Stimulated activated CD8-positive, alpha-beta memory T cell treated with anti-CD3 and anti-CD28 coated beads, Interleukin-7, amount 100 ng/mL, for 24 hours (primary cell): ENCODE measurements at places on chromosomes 12 and 14.

DNA sequence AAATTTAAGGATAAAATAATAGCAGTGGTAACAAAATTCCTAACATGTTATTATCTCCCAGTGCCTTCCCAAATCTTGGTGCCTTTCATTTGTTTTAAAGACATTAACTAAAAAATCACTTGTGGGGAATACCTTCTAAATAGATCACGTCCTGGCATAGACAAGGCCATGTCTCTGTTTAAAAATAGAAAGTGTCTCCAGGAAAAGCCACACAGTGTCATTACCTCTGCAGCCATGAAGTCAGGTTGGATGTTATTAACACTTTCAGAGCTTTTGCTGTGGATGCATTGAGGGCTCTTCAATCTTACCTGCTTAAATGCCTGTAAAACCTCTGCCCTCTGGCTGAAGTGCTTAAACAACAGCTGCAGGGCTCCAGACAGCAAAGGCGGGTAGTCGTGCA is 211.1 kb downstream of the ITPR2 start:
- DNase-seq: no peak

DNA sequence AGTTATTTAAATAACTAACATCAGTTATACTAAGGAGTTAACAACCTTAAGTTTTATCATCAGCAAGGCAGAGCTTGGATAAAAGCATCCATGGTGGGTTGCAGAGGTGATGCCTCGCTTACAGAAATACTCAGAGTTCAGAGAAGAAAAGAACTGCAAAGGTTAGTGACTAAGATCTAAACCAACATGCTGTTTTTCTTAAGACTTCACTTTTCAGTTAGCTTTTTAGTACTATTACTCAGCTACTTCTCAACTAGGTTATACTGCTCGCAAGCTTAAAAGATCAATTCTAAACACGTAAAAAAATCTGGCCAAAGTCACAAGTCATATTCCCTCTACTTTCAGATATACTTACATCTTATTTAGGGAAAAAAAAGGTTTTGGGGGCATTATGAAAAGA is 2.8 kb downstream of the PPP1CC start:
- no peak for DNase-seq

GRCh38 chr14:100067971-100068959 is 3.0 kb downstream of the EVL start:
- DNase-seq: peak; percentile 72

- no peak for DNase-seq
These were observed 44.1 kb upstream of the CISTR start for GRCh38 chr12:53795927-53796326.

GRCh38 chr14:80206351-80207080 is 4.8 kb downstream of the DIO2 start:
- DNase-seq: no peak

DNA sequence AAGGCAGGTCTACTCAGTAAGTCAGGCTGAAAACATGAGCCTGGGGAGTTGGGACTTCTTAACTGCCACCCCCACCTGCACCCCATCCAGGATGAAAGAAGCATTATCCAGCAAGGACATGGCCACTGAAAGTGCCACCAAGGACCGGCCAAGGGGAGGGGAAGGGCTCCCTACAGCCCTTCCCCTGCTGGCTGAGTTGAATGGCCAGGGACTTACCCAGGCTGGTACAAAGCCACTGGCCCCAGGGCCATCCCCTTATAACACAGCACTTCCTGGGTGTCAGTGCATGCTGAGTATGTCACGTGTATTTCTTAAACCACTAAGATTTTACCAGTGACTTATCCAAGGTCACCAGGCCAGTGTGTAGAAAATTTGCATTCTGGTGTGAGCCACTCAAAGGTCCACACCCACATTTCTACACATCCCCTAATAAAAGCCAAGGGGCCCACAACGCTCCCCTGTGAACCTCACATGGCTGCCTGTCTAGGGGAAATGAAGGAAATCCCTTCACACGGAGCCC is 29.3 kb upstream of the ZFP36L1 start:
- no peak for DNase-seq

GRCh38 chr12:94173660-94174265 is 25.4 kb downstream of the PLXNC1 start:
- DNase-seq: no peak

DNA sequence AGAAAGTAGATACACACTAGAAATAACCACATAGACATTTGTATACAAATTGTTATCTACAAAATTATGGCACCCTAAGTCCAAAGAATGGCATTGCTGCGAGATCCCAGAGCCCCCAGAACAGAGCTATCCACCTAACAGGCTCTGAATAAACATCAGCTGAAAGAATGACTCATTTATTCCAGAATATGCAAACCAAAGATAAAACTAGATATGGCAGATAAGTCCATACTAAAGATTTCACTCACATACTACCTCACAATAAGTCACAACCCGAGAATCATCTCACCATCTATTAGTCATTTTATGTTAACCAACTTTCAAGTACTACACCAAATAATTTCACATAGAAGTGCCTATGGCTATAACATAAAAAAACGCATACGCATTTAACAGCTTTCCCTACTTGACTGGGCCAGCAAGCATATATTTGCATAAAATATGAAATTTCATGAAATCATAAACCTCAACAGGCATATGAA is 5.6 kb downstream of the CNIH1 start:
- DNase-seq: no peak

DNA sequence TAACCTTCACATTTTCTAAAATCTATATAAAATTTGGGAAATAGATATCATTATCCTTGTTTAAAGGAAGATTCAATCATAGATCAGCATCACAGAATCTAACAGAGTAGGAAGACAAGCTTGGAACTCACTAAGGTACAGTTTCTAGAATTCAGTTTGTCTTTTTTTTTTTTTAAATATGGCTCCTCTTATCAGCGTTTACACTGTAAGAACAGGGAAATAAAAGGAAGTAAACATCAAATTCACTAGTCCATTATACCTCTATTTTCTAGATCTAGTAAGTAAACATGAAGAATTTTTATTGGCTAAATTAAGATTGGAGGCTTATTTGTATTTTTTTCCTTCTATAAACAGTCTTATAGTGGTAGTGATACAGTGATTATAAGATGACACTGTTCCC is 144.9 kb downstream of the LRIG3 start:
- no peak for DNase-seq

GRCh38 chr12:76694369-76694768 is 69.5 kb upstream of the ZDHHC17 start:
- no peak for DNase-seq

DNA sequence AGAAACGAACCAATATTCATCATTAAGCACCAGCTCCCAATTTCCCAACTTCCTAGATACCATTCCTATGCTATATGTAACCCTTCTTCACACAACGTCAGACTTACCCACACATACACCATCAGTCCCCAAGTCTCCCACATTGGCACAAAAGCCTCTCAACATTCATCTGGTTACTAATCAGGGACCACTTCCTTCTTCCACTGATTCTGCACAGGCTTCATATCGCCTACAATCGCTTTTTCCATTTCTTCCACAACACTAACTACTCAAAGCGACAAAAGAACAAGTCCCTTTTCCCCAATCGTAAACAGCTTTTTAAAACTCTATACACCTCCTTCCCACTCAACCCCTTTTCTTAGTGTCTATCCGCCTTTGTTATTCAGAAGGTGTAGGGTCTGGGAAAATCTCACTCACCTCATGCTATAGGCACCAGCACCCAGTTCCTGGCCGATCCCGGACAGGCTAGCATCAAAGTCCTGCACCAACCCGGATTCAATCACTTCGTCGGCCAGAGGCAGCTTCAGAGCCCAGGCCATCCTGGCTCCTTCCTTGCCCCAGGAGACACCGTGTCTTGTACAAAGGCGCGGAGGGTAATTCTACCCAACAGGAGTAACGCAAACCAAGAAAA is 936 bp downstream of the TFCP2 start:
- no peak for DNase-seq

DNA sequence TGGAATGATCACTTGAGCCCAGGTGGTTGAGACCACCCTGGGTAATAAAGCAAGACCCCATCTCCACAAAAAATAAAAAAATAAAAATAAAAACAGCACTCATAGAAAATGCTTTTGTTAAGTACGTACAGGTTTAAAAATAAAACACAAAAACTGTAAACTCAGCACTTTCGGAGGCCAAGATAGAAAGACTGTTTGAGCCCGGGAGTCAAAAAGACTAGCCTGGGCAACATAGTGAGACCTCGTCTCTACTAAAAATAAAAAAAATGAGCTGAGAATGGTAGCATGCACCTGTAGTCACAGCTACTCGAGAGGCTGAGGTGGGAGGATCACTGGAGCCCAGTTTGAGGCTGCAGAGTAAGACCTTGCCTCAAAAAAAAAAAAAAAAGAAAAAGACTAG is 7.5 kb downstream of the ATP6V1D start:
- no peak for DNase-seq

- no peak for DNase-seq
These were observed 86.7 kb downstream of the NCOR2 start for GRCh38 chr12:124480469-124481256.

DNA sequence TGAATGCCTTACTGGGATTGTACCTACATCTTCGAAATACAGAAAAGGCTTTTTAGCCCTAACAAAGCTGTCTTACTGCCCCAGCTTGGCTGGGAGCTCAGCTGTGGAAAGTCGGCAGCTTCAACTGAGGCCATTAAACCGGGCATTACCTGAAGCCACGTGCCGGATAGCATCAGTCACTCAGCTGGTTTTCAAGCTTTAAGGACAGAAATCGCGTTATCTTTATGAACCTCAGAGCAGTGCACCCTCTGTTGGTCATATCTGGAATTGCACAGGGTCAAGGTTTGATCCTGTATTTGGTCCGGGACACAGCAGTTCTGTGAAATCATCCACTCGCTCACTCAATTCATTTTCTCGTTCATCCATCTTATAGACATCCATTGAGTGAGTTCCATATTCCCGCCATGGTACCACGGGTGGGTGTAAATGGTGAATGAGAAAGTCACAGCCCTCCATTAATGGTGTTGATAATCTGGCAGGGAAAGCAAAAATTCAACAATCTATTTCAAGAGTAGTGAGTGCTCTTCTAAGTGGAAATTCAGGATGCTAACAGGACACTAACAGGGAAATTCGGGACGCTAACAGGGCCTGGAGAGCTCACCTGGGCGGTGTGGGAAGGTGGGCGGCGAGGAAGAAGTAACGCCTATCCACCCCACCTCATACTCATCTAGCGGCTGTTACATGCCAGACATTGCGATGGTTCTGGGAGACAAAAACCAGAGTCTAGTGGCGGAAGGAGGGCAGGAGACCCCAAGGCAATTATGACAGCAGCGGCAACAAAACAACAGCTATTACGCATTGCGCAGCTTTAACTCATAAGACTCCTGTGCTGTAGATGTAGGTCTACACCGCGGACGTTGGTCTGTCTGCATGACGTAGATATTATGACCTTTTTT is 60.6 kb upstream of the TCL1A start:
- DNase-seq: peak; percentile 19

DNA sequence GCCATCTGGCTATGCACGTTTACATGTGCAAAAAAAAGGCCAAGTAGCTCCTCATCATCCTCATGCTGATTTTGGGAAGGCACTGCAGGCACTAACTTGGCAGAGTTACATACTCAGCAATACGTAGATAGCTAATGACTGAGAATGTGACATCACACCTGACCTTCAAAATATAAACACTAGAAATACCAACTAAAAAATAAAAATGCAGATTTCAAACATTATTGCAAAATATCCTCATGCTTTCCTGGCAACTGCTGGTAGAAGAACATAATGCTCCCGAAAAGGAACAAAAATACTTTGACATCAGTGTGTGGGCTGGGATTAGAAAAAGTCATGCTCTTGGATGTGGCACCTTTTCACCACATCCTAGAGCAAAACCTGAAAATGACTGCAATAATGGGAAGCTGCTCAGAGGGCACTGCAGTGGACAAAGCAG is 153.2 kb upstream of the ABCD2 start:
- DNase-seq: no peak

- DNase-seq: peak; percentile 5
These were observed 79.2 kb downstream of the HECTD4 start for GRCh38 chr12:112303004-112303403.

DNA sequence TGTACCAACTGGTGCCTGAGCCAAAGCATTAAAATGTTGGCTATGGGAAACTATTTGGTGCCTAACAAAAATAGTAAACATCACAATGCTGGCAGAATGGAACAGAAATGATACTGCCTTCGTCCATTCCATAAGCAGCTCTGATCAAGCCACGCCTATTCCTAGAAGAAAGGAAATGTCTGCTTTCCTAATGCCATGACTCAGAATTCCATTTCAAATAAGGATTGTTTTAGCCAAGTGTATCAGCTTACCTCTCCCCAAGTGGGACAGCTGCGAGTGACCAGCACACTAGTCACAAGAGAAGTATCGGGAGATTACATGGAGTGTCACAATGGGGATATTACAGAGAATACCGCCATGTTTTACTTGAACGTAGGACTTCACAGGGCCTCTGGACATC is 38.7 kb downstream of the GLT8D2 start:
- no peak for DNase-seq

DNA sequence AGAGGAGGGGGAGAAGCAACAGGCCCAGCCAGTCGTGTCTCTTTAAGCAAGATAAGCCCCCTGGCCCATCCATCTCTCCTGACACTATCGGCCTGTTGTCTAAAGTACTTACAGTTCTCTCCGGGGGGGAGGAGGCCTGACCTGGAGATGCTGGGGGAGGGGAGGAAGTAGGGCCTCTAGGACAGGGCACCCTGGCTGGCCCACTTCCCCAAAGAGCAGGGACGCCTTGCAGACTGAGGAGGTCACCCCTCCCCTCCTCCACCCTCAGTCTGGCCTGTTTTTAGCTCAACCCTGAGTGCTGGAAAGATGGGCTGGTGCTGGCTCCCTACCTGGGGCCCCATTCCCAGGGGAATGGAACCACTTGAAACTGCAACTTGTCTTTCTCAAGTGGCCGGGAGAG is 70.3 kb downstream of the TBX5 start:
- DNase-seq: no peak

GRCh38 chr12:80166751-80167150 is 67.4 kb downstream of the OTOGL start:
- DNase-seq: no peak
